ENCODE measurements at places on chromosomes 2 and 18.

- DNase-seq, result no peak
Measured at GRCh38 chr2:120448436-120448835, 102.5 kb downstream of the INHBB start.

DNA sequence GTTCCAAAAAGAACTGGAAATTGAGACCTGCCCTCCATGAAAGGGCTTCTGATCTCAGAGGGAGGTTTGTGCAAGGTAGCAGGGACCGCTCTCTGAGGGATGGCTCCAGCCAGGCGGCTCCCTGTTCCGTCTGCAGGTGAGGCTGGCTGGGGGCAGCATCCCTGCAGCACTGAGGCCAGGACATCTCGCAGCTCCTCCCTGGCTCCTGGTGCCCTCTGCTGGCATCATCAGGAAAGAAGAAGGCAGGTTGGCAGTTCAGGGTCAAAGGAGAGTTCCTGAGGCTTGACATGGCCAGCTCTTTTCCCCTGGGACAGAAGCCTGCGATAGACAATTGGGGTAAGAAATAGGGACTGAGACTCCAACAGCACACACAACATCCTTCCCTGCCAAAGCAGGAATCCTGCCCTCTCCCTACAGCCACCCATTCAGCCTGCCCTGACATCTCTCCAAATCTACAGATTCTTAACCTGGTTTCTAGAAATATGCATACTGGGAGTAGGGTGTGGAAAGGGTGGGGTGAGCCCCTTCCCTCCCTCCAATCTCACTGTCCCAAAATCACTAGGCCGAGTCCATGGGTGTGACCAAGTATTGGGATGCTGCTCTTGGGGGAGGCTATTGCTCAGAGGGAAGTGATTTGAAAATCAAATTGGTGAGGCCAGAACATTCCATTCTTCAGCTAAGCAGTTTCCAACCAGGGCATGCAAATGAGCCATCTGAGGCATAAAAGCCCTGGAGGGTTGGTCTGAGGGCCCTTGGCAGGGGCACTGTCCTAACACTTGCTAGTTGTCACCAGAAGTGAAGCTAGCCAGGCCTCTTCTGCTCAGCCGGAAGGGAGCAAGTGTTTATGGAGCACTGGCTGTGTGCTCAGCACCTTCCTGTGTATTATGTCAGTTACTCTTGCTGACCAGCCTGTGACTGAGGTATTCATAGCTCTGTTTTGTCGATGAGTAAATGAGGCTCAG is 185.4 kb downstream of the TFCP2L1 start:
- no peak for DNase-seq

- DNase-seq, result no peak
Measured at GRCh38 chr2:104845946-104846785, 7.7 kb upstream of the POU3F3 start.

DNA sequence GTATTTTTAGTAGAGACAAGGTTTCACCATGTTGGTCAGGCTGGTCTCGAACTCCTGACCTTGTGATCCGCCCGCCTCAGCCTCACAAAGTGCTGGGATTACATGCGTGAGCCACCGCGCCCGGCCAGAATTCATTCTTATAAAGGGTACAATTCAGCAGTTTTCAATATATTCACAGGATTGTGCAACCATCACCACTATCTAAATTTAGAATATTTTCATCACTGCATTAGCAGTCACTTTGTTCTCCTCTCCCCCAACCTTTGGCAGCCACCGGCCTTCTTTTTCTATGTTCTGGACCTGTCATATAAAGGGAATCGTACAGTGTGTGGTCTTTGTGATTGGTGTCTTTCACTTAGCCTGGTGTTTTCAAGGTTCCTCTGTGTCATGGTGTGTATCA is 40.7 kb downstream of the TCF7L1 start:
- no peak for DNase-seq

- DNase-seq, result no peak
Measured at GRCh38 chr2:16777123-16777870, 111.7 kb upstream of the CYRIA start.

GRCh38 chr18:10085416-10085815 is 171.6 kb downstream of the VAPA start:
- no peak for DNase-seq

- no peak for DNase-seq
Measured at GRCh38 chr2:43539436-43539835, 56.4 kb downstream of the THADA start.

DNA sequence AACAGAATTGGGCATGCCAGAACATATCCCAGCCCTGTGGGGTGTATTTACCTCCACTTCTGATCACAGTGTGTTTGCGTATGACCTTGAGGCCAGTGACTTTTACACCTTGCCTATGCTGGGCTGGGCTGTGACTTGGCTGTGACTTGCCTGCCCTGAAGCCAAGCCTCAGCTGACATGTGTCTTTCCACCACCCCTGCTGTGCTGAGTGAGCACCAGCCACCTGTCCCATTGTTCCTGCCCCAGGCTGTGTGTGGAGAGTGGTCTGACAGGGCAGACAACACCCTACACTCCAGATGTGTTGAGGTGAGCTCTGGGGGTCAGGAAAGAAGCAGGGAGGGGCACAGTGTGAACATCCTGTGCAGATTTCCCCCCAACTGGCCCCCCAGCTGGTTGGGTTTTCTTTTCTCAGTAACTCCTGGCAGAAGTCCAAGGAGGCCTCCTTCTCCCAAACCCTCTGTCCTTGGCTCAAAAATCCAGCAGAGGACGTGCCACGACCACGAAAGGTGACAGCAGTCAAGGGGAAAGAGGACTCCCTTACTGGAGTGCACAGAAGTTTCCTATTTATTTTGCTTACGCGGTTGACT is 5.1 kb upstream of the STEAP3 start:
- no peak for DNase-seq

DNA sequence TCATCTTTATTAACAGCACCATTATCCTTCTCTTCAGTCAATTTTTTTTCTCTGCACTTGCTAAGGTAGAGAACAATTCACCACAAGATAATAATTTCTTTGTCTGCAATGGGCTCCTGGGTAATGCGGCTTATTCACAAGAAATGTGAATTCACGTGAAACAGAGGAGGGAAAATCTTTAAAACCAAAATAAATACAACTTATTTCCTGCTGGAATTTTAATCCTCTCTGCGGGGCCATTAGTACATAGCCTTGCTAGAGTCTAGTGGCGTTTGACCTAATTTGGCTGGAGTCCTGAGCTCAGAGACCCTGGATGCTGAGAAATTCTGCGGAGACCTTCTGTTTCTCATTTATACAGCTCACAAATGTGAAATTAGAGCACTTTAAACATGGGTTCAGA is 319.3 kb upstream of the MMADHC start:
- no peak for DNase-seq

DNA sequence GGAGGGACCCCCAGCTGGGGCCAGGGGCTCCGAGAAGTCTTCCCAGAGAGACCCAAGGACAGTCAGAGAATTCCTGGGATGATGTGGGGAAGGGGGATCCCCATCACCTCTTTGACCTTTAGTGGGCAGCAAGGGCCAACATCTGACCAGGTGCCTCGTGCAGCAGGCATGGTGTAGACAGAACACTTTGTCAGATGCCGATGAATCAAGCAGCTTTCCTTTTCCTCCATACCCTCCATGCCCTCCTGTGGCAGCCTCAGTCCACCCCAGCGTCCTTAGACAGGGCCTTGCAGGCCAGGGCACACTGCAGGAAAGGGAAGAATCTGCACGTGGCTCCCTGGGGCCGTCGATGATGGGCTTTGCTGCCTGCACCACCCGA is 26.3 kb downstream of the GPR55 start:
- DNase-seq, result no peak

DNA sequence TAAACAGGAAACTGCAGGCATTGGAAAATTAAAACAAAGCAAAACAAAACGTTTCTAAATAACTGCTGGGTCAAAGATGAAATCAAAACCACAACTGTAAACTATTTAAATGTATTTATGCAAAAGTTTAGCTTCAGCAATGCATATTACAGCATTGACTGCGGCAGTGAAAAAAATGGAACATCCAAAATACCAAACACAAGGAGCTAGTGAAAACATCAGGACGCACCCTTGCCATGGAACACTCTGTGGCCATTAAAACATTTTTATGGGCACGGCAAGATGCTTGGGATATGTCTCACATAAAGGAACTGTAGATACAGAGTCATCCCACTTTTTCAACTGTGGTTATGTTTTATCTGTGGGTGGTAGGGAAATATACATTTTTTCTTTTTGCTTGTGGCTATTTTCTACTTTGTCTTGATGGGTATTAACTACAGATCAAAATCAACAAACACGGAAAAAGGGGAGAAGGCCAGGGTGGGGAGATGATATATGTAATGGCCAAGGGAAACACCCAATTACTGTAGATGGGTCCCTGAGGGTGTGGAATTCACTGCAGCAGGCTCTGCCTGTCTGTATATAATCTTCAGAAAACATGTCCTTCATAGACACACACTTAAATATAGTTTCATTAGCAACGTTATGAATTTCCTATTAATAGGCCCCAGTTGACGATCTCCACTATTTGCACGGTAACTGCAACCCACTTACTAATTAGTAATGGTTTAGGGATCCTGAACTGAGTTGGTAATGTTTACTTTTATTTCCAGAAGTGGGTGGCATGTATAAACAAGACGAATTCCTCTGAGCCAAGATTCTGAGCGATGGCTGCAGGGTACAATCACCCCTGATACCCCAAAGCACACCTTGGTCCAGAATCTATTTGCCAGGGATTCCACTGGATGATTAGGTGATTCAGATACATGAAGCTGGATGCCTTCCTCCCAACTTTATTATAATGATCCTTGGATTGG is 110.5 kb downstream of the ACKR3 start:
- no peak for DNase-seq

DNA sequence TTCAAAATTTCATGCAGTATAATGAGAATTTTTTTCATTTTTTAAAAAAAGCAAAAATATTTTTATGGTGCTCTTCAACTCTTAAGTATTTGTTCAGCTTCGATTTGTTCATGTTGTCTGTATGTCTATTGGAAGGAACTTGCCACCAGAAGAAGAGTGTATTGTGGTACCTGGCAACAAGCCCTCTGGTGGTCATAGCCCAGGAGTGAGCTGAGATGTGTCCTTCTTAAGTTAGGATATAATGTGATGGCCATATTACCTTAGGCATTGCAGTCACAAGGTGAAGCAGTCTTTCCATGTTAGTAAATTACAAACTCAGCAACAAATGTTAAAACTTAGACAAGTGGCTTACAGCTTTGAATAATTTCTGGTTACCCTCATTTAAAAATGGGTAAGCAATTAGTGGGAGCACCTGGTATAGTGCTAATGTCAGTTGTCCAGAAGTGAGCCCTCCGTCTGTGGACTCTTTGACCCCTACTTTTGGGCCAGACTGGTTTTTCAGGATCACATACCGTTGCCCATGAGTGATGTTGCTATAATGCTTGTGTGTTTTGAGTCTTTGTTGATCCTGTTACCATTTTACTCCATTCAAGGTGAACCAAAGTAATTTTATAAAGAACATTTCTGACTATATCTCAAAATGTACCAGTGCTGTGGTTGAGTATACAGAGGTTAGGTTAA is 57.4 kb downstream of the MYO1B start:
- DNase-seq, result no peak

DNA sequence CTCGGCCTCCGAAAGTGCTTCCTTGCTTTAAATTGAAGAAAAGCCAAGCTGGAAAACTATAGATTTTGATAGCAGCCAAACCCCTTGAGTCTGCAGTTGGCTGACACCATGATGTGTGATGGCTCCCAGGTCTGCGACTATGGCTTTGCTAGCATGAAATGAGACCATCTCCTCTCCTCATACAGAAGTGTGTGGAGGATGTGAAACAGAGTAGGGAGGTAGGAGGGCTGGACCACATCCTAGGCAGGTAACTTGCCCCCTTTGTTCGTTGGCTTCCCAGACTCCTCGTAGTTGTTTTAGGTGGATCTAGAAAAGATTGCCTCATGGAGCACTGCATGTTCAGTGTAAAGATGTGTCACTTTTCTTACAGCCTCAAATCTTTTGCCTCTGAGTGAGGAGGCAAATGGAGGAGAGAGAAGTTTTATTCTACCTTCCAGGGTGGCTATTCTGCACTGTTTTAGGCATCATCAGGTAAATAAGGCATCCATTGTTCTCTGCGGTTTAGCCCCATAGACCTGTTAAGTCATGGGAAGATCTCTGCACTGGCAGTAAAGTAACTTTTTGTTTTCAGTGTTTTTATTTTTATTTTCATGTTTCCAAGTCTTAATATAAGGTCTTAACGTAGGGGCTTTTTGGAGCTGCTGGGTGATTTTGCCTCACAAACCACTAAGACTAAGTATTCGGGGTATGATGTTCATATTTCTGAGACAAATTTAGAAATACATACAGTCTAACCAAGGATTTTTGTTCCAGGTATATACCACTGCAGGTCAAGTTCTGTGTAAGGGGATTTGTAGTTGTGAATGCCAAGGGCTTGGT is 40.1 kb downstream of the MGAT5 start:
- no peak for DNase-seq

DNA sequence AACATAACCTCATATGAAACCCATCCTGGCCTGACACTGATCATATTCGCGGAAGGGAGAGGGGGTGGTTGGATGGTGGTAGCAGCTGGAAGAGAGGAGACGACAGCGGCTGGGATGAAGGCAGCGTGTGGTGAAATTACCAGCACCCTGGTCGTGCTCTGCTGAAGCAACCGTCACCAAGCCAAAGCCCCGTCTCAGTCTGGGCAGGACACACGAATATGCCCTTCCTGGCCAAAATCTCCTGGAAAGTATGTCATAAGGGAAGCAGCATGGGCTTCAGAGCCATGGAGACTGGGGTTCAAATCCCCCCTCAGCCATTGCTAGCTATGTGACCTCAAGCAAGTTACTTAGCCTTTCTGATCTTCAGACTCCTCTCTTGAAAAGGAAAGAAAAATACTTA is 63.2 kb upstream of the CABLES1 start:
- DNase-seq, result no peak

DNA sequence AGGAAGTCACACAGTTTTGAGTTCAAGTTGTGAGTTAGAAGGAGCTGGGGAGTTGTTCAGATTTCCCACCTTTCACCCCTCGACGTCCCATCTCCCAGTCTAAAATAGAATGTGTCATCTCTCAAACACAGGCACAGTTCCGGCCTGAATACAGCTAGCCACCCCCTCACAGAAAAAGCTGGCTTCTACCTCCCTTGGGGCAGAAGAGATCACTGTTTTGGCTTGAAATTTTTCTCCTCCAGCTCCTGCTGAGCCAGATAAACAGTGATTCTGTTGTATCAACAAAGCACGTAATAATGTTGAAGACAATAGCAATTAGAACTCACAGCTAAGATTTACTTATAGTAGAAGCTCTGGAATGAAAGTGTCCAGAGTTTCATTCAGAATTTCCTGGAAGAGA is 74.7 kb downstream of the KIAA2012 start:
- DNase-seq, result no peak

GRCh38 chr2:102321941-102322719 is 10.8 kb downstream of the IL1RL1 start:
- no peak for DNase-seq

GRCh38 chr18:41370740-41371139 is 584.3 kb upstream of the PIK3C3 start:
- DNase-seq, result no peak

DNA sequence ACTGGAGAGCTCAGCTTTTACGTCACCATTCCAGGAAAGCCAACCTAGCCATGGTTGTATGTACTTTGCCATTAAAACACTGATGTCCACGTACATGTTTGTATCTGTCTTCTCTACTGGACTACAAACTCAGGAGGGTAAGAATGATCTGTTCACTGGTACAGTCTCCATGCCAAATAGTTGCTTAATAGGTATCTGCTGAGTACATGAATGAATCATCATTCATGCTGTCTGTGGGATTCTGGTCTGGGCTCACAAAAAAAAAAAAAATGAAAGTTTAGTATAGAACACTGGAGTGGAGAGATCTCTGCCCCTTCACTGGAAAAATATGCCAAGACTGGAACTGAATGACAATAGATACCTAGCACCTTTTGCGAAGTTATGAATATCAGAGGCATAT is 102.6 kb upstream of the ITGA4 start:
- DNase-seq, result no peak

- no peak for DNase-seq
Measured at GRCh38 chr2:209476367-209477208, 52.7 kb downstream of the MAP2 start.

All from stimulated activated CD8-positive, alpha-beta memory T cell treated with anti-CD3 and anti-CD28 coated beads, Interleukin-4, amount 100 ng/mL, for 4 hours (primary cell).